ENCODE measurements at places on chromosomes 1 and 21.

GRCh38 chr1:18230840-18231239 is 123.2 kb downstream of the IGSF21 start:
- DNase-seq = no peak

DNA sequence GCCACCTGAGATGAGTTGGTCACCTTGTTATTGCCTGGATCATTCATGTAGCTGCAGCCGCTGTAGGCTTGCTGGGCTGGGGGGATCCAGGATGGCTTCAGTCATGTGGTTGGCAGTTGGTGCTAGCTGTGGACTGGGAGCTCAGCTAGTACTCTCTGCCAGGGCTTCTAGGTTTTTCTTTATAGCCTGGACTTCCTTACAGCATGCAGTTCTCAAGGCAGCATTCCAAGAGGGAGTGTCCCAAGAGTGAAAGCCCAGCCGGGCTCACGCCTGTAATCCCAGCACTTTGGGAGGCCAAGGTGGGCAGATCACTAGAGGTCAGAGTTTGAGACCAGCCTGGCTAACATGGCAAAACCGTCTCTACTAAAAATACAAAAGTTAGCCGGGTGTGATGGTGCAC is 23.7 kb upstream of the ACTL8 start:
- peak; percentile 4 for DNase-seq

DNA sequence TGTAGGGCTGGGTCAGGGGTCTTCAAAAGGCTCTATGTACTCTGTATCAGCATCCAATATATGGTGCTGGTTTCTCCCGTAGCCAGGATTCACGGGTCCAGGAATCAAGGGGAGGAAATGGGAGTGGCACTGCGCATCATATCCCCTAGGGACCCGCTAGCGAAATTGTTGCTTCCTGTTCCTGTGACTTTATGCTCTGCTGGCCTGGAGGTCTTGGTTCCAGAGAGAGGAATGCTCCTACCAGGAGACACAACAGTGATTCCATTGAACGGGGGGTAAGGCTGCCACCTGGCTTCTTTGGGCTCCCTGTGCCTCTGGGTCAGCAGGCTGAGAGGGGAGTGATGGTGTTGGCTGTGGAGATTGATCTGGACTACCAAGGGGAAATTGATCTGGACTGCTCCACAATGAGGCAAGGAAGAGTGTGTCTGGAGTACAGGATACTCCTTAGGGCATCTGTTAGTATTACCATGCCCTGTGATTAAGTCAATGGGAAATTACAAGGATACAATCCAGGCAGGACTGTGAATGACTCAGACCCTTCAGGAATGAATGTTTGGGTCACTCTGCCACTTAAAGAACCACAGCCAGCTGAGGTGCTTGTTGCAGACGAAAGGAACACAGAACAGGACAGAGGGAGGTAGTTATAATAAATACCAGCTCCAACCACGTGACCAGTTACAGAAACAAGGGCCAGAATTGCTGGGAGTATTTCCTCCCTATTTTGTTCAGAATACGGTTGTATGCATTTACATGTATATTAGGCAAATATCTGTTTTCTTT is 10.2 kb downstream of the SPSB1 start:
- DNase-seq = peak; percentile 97

DNA sequence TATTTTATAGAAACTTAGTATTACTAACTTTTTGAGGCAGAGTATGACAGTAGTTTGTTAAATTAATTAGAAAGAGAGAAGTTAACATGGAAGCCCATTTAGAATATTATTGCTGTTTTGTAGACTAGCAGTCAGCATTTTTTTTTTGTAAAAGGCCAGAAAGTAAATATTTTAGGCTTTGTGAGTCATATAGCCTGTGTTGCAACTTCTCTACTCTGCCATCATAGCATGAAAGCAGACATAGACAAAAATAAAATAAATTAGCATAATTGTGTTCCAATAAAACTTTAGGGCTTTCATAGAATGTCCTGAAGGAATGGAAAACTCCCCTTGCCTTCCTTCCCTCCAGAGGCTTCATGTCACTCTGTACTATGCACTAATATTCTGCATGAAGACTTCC is 12.3 kb upstream of the RGS4 start:
- DNase-seq = peak; percentile 55

Measured in AG10803 (cell line).